ENCODE measurements at places on chromosomes 4 and X.
A peak's percentile ranks its signal among the peaks of the same experiment; 100 is the strongest.

DNA sequence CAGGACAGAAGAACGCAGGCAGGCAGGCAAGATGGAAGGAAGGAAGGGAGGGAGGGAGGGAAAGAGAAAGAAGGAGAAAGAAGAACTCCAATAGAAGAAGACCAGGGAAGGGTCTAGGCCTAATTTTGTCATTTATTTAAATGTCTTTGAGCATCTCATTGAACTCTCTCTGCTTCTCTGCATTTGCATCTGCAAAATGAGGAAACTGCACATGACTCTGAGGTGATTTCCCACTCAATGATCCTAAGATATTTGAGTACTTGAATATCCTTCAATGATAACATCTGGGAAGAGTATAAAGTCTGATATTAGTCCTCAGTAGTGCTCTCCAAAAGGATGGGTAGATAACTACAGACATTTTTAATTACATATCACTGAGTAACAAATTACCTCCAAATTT is 33.1 kb upstream of the RBPJ start:
- no peak for DNase-seq

DNA sequence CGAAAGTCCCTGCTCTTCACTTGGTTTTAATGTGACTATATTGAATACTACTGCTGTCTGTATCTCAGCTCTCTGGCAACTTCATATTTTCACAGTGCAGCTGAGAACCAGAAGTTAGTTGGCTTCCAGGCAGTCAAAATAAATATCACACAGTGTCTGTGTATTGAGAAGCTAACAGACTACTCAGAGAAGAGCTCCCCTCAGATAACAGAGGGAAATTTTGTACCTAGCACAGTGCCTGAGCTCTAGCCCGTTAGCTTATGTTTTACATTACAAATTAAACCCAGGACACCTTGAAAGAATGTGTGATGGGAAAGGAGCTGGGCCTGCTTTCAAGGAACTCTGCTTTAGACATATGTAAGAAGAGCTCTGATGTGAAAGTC is 22.7 kb downstream of the JADE1 start:
- no peak for DNase-seq

DNA sequence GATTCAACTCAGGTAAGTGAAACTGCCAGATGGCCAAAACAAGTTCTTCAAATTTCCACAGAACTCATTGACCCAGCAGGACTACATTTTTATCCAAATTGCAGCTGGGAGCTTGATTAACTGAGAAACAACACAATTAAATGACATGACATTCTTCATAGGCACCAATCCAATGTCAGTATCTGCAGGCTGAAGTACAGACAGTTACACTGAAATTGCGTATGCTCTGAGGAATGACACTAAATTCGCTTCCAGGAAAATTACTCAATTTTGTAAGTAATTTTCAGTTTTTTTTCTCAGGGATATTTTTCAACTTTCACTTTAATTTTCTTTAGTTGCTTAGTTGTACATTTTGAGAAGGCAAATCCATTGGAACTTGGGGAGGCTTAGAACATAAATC is 4.5 kb downstream of the C1GALT1C1 start:
- no peak for DNase-seq

- DNase-seq = no peak
These were observed 29.4 kb downstream of the WDR13 start for GRCh38 chrX:48626401-48627298.

- DNase-seq = no peak
These were observed 41.3 kb upstream of the CEP135 start for GRCh38 chr4:55907469-55907868.

GRCh38 chr4:656436-657337 is 17.4 kb downstream of the ATP5ME start:
- no peak for DNase-seq

DNA sequence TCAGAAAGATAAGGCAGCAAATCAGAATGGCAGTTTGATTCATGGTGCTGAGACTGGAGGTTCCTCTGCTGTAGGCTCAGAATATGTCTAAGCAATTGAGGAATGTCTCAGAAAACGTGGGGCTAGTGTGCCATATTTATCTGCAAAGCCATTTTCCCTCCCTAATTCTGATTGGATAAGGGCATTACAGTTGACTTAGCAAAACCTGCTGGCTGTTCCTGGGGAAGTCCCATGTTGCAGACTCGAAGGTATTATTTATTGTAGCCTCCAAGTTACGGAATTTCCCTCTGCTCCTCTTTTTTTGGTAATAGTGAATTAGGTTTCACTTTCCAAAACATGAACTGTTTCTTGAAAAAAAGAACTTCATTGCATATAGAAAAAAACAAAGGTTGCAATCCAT is at the start of gene CXCL10:
TSS of gene CXCL10 (minus strand) at position 109 of the 400 bp plus-strand sequence. CDS start at position 43, 66 bp downstream.
- DNase-seq = no peak

DNA sequence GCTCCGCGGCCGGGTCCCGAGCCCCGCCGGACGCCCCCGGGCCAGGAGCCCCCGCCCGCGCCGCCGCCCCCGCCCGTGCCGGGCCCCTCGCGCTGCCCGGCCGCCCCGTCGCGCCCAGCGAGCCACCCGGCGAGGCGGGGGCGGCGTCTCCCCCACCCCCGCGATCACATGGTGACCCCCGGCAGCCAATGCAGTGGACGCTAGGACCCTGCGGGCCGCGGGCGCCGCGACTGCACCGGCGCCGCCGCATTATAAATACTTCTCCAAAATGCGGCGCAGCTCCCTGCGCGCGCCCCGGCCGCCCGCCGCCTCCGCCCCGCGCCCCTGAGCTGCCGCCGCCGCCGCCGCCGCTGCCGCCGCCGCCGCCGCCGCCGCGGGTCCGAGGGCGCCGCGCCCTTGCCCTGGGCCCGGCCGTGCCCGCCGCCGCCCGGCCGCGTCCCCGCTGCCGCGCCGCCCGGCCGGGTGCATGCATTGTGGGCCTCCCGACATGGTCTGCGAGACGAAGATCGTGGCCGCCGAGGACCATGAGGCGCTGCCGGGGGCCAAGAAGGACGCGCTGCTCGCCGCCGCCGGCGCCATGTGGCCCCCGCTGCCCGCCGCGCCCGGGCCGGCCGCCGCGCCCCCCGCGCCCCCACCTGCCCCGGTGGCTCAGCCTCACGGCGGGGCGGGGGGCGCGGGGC is at the start of gene NAT8L:
TSS of gene NAT8L (plus strand) at position 282 of the 680 bp plus-strand sequence. CDS start at position 467, 185 bp downstream.
- DNase-seq = peak; percentile 86

DNA sequence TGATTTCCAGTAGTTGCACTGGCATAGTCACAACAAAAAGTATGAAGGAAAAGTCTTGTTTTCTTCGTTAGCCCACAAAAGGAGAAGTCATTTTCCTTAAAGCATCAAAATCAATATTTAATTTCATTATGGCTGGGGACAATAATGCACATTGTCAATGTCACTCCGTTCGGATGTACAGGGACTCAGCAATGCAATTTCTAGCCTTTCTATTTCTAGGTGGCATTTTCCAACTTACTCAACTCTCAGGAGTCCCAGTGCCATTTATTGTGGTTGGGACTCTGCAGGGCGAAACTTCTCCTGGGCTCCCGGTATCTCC is 99.6 kb downstream of the CEP135 start:
- peak; percentile 60 for DNase-seq

DNA sequence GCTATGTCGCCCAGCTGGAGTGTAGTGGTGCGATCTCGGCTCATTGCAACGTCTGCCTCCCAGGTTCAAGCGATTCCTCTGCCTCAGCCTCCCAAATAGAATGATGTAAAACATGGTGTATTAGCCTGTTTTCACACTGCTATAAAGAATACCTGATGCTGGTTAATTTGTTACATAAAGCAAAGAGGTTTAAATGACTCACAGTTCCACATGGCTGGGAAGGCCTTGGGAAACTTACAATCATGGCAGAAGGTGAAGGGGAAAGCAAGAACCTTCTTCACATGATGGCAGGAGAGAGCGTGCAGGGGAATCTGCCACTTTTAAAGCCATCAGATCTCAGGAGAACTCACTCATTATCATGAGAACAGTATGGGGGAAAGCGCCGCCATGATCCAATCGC is 1191.8 kb downstream of the ARAP2 start:
- DNase-seq = no peak

DNA sequence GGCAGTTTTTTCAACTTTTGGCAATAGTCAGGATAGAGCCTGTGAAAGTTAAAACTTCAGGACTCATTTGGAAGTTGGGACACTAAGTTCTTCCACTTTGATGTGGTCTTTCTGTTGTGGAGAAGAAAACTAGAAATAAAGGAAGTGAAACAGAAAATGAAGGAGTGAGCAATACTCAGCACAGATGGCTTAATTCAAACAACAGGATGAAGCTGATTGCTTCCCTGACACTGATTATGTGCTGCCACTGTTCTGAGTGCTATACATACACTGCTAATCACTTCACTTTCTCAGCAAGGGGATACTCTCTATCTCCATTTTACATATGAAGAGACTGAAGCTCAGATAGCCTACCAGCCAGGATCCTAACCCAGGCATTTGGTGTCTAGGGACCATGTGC is 235.1 kb upstream of the CPEB2 start:
- no peak for DNase-seq

DNA sequence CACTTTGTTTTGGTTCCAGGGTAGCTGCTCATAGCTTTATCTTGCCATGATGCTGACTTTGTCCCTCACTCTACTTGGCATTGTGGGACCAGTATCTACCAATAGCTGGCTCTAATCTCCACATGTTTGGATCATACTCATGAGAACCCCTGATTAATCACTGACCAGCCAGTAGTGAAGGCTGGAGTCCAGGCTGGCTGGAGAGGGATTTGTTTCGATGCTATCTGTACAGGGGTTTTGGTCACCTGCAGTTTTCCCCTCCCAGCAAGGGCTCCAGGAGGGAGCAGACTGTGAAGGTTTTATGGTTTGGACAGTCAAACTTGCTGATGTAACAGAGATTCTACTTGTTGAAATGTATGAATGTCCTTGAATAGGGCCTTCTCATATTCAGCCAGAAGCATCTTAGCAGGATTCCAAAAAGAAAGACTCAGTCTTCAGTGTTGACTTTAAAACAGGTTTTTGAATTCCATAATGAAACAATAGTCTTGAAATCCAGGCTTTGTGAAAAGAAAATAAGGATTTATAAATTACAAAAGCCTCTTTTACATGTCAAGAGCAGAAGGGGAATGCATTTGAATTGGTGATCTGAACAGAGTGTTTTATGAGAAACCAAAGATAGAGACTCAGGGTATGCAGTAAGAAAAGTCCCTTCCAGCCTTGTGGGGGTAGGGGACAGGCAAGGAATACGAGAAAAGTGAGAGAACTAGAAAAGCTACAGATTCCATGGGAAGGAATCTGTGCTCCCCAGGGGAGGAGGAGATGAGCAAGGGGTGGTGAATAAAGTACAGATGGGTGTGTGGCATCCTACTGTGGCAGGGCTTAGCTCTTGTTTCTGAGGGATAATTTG is 103.1 kb upstream of the SHISA3 start:
- peak; percentile 31 for DNase-seq

GRCh38 chr4:84622959-84623358 is 40.0 kb downstream of the CDS1 start:
- DNase-seq = no peak

DNA sequence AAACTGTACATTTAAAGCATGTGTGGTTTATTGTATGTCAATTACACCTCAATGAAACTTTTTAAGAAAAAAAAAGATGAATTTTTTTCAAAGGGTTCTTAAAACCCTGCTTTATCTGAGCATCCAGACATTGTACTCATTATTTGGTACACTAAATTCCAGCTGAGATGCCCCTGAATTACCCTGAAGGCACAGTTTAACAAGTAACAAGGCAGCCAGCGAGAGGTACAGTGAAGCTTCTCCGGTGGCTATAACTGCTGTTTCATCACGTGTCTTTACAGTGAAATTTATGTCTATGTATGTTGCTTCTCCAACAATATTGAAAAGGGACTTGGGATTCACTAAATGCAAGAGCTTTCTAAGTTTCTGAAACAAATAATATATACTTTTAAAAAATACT is 15.8 kb downstream of the SLC7A11 start:
- DNase-seq = no peak

DNA sequence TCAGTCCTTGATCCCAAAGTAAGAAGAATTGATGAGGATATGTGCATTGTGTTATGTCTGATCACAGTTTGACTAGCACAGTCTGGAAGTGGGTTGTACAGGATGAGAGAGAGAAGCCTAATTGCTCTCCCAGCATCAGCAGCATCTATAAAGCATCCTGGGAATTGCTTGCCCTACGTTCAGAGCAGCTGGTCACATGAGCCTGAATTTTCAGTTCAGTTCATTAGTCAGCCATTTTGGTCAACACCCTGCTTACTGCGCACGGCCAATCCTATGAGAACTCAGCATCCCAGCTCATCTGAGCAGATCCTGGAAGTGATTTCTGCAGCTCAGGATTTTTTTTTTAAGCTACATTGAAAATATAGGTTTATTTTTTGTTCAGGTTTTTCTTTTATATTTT is at the start of gene RUFY3:
TSS of gene RUFY3 (plus strand) at position 218 of the 400 bp plus-strand sequence. CDS start 610 bp downstream, outside the sequence.
- no peak for DNase-seq

- DNase-seq = no peak
These were observed 31.0 kb downstream of the OSTC start for GRCh38 chr4:108681321-108681809.

GRCh38 chrX:51643377-51643776 is 24.7 kb upstream of the CENPVL3 start:
- no peak for DNase-seq

DNA sequence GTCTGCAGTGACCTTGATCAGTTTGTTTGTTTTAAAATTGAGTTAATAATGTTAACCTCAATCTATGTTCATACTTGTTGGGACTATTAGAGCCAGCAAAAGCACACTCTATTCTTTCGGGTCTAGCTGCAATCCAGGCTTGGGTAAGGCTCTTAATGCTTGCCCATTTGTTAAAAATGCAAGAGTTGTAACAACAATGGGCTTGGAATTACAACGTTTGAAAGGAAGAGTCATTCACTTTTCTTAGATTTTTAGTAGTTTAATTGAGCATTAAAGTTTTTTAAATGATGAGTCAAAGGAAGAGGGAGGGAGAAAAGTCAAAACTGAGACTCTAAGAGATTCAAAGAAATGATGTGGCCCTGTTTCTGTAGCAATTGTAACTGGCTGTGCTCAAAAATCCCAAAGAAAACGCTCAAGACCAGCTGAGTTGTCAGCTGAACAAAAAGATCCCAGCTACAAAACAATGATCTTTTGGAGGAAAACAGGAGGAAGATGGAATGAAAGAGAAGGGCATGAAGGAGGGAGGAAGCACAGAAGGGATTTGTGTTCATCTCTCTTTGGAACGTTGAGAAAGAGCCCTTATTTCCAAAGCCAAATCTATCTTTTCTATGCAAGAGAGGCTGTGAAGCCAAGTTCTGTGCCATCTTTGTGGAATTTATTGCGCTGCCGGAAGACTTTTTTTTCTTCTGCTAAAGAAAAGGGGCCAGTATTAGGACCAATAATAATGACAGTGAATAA is 5.5 kb downstream of the SCD5 start:
- DNase-seq = no peak

DNA sequence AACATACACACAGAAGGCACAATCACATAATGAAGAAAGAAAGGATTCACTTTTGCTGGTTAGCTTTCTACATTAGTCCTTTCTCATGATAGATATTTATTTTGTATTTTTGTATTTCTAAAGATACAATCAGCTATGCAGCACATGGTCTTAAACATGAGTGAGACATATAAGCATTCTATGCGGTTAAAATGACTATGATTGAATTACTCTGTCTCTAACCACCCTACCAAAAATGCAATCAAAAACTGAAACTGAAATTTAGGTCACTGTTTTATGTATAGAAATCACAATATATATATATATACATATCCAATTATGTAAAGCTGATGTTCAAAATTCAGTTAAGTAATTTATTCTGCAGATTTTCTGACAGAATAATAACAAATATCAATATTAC is 21.9 kb downstream of the CXXC4 start:
- DNase-seq = no peak

Measured in iPS-NIHi11 (cell line).